ENCODE measurements at places on chromosomes 13 and 19.

DNA sequence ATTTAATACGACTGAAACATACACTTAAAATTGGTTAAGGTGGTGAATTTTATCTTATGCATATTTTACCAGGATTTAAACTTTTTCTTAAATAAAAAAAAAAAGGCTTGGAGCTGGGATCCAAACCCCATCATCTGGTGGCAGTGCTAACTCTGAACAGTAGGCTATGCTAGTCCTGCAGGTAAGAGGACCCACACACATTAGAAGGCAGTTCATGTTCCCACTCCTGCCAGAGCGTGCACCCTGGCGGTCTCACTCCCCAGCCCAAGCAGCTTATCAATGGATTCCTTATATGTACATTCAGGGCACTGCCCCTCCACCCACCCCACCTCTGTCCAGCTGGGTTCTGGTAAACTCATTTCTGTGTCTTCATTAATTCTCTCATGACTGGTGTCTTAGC is 31.3 kb upstream of the CEBPA start:
- DNase-seq: no peak

DNA sequence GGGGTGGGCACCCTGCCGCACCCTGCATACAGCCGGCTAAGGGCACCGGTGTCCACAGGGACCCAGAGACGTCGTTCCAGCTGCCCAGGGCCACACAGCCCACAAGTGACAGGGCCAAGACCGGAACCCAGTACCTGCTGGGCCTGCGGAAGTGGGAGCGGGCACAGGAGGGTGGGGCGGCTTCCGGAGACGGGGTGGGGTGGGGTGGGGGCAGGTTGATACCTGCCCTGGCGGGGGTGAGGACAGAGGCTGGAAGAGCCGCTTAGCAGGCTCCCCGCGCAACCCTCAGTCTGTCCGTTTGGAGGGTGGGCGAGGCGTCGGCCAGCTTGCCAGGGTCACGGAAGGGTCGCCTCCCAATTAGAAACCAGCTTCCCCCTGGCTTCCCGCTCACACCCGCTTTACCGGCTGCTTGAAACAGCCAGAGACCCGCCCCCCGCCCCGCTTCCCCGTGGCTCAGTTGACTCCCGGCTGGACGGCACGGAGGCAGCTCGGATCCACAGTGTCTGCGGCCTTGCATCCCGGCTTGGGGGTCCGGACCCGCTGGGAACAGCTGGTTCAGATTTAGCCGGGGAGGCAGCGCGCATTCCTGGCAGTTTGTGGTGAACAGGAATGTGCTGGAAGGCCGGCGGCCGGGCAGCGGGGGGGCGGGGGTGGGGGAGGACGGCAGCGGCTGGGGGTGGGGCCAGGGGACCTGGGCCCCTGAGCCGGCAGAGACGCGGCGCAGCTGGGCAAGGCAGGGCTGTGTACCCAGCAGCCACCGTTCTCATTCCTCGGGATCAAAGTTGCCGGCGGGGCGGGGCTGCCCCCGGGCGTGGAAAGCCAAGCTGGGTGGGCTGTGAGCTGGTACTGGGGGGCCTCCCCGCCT is 1.9 kb downstream of the CNN2 start:
- DNase-seq: peak; percentile 98

- no peak for DNase-seq
Measured at GRCh38 chr13:97082461-97083207, 88.4 kb upstream of the OXGR1 start.

GRCh38 chr19:51271067-51271466 is 20.2 kb downstream of the SIGLECL1 start:
- DNase-seq: no peak

GRCh38 chr13:31996601-31997000 is 35.0 kb upstream of the FRY start:
- DNase-seq: no peak

- DNase-seq: no peak
Measured at GRCh38 chr19:48627865-48628314, 8.6 kb downstream of the SPHK2 start.

DNA sequence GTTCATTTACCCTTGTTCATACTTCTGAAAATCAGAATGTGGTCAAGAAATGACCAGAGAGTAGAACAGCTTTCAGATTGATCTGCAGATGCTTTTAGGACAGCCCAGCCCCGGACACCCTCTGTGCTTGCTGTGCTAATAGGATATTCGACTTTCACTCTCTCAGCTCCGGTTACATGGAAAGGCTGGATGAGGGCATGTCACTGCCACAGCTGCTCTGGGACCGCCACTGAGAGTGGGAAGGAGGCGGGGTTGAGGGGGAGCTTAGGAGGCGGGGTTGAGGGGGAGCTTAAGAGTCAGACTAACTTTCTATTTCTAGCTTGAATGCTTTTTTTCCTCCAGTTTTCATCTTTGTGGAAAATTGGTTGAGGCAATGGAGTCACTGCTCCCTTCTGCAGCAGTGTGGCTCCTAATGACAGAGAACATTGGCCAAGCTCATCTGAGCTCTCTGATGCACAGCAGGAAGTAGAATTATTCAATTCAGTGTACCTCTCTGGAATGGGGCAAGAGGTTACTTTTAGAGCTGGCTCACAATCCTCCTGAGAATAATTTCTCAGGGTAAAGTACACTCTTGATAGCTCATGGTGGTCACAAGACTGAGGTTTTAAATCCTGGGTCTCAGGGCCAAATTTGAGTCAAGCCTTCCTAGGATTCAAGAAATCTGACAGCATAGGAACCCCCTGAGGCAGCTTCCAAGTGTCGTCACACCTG is 74.6 kb upstream of the NPAS1 start:
- peak; percentile 82 for DNase-seq

DNA sequence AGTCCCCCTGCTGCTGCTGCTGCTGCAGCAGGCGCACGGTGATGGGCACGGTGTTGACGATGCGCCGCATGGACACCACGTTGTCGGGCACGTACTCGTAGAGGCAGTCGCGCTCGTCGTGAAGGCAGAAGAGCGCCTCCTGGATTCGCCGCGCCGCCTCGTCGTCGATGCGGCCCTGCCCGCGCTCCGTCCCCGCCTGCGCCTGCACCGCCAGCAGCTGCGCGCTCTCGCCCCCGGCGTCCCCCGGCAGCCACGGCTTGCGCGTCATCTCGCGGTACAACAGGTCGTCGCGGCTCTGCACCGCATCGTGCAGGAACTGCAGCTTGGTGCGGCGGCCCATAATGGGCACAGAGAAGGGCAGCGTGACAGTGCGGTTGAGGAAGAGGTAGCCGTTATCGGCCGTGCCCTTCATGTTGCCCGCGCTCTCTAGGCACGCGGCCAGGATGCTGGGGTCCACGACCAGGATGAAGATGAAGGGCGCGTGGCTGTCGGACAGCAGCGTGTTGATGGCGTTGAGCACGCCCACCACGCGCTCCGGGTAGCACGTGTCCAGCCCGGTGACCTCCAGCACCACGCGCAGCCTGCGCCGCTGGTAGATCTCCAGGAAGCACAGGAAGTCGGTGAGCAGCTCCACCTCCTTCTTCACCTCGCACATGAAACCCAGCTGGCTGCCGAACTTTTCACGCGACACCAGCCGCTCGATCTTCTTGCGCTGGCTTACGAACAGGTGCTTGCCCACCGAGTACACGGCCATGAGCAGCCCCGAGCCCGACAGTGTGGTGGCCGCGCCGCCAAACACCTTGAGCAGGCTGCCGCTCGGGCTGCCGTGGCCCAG is 8.1 kb downstream of the NKPD1 start:
- DNase-seq: no peak

DNA sequence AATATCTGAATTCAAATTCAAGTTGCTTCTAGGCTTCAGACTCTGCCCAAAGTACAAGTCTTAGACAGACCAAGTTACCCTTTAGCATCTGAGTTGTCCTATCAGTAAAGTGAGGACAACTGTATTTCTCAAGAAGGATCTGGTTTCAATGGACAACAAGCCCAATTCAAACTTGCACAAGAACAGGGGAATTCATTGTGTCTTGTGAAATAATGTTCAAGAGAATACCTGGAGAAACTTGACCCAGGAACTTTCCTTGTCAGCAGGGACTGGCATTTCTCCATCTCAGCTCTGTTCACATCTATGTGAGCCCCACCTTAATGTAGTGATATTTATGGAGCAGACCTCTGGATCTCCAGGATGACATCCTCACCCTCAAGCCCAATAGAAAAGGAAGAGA is 894.9 kb upstream of the SLC10A2 start:
- no peak for DNase-seq

- DNase-seq: no peak
Measured at GRCh38 chr13:48562296-48563066, 29.6 kb upstream of the RCBTB2 start.

DNA sequence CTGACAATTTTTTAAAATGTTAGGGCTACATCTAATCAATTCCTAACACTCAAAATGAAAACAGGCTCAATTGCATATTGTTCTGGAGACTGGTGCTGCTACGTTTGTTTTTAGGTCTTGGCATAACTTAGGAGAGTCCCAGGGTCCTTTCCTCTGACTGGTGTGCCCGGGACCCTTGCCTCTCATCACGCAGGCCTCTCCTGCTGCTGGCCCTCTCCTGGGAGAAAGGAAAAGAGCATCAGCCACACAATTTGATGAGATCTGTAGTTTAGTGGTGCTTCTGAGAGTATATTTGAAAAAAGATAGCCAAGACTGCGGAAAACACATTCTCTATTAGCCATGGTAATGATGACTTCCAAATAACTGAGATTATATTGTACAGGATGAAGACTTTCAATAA is 380.0 kb downstream of the KLF12 start:
- no peak for DNase-seq

DNA sequence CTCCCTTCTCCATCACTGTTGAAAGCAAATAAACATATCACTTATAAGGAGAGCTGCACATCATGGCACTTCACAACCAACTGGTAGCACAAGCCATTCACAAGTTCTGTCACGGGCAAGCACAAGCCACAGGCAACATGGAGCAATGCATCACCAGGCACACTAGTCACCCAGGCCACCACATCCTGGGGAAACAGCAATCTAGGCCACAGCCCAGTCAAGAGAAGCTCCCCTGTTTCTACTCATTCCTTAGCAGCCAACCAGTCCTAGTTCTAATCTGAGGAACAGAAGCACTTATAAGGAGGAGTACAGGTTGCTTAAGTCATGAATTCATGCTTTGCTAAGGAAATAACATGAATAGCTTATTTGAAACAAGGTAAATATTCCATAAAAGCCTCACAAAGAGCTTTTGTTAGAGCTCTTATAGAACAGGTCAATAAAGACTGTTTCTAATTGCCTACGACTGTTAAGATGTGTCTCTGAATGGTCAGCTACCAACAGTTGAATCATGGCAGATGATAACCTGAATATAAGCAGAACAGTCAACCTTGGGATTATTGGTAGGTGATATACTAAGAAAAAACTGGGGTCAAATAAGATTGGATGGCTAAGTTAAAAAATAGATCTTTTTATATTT is 169.0 kb downstream of the TBC1D4 start:
- DNase-seq: no peak

GRCh38 chr13:76538004-76538403 is 348.2 kb downstream of the KCTD12 start:
- no peak for DNase-seq

GRCh38 chr19:45216667-45217066 is 28.5 kb downstream of the EXOC3L2 start:
- peak; percentile 48 for DNase-seq

GRCh38 chr19:1025960-1026782 is at the start of gene CNN2:
TSS of gene CNN2 (plus strand) at chr19:1026608. CDS start at chr19:1026662, 54 bp downstream.
- DNase-seq: peak; percentile 93

DNA sequence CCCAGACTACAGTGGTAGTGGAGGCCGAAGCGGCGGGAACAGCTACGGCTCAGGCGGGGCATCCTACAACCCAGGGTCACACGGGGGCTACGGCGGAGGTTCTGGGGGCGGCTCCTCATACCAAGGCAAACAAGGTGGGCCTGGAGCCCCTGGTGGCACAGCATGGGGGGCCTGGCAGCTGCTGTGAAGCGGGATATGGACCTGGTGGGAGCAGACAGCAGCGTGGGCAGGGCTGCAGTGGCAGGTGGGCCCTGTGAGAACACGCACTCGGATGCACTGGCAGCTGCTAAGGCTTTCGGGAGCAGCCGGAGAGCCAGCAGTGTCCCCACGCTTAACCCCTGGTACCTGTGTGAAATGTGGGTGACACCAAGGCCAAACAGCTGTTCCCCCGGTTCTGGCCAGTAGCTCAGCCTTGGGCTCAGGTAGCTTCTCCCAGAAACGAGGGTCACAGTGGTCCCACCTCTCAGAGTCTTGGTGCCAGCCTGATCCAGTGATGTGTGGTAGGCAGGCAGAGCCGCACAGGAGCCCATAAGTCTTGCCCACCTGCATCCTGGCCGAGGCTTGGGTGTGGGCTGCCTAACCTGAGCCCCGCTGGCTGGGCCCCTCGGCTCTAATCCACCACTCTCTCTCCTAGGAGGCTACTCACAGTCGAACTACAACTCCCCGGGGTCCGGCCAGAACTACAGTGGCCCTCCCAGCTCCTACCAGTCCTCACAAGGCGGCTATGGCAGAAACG is 12.5 kb upstream of the QTRT1 start:
- no peak for DNase-seq

- peak; percentile 36 for DNase-seq
Measured at GRCh38 chr13:31846961-31847752, 107.8 kb downstream of the RXFP2 start.

DNA sequence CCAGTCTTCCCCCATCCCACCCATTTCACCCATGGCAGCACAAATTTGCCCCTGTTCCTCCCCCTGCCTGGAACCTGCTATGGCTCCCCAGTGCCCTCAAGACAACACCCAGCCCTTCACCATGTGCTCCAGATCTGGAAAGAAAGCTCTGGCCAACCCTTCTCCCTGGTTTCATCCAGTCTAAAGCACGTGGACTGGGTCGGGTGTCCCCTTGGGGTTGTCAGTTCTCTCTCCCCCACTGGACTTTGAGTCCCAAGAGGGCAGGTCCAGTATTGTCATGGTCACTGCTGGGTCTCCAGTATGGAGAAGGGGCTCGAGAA is 19.6 kb upstream of the PNMA8B start:
- DNase-seq: no peak

- DNase-seq: no peak
Measured at GRCh38 chr13:80033286-80033685, 307.6 kb downstream of the SPRY2 start.

GRCh38 chr13:48603375-48603774 is 50.4 kb upstream of the CYSLTR2 start:
- DNase-seq: no peak

DNA sequence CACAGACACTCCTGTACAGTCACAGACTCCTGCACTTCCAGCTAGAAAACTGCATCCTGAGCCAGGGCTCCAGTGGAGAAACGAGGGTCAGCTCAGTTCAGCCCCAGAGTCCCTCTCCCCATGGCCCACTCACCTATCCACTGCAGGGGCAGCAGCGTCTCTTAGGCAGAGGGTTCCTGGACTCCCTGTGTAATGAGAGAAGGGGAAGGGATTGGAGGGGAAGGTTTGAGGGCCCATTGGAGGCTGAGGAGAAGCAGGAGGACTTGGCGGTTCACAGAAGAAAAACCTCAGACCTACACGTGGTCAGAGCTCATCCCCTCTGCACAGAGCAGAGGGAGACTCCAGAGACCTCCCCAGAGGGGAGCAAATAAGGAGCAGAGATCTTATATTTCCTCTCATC is 9.2 kb upstream of the CEACAM18 start:
- no peak for DNase-seq

DNA sequence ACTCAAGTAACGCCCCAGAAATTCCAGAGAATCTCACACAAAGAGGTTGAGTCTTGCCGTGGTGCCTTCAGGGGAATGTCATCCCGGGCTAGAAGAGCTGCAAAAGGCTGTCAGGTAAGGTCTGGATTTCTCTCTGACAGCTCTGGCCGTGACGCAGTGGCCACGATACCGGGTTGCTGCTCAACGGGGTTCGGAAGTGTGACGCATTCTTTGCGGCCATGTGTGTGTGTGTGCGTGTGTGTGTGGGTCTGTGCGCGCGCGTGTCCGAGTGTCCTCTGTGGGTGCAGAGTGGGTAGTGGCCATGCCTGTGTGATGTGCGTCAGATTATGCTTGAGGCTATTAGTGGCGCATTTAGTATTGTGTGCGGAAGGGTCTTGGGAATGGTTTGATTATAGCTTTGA is 306 bp downstream of the ZNF540 start:
- no peak for DNase-seq

All from hepatic stellate cell (primary cell).